Foreskin fibroblast (primary cell): ENCODE measurements at places on chromosomes 3 and 15.

DNA sequence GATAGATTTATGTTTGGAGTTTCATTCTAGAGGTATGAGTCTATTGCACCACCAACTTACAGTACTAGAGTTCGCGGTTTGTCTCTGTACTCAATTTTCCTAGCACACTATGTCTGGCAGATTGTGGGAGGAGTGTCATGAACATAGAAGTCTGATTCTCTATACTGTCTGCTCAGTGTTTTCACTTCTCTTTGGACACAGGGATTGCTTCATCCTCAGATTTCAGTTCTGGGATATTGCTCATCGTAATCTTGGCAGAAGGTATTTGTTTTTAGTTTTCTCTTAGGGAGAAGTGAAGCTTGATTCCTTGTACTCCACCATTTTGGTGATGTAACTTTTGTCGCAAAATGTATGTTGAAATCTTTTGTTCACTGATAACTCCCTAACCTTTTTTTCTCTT, 27.8 kb upstream of the AZI2 start:
- DNase-seq: peak; percentile 14

DNA sequence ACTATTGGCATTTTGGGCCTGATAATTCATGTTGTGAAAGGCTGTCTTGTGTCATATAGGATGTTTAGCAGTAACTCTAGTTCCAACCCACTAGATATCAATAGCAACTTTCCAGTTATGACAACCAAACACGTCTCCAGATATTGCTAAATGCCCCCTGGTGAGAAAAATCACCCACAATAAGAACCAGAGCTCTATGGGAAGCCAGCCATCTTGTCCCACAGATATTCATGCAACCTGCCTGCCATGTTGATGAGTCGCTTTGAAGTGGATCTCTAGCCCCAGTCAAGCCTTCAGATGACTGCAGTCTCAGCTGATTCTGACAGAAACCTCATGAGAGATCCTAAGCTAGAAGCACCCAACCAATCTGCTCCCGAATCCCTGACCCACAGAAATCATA, 5.6 kb upstream of the TNIK start:
- DNase-seq: no peak

- DNase-seq: no peak
These were observed 1003.9 kb upstream of the CFAP20DC start for GRCh38 chr3:60053526-60054265.

DNA sequence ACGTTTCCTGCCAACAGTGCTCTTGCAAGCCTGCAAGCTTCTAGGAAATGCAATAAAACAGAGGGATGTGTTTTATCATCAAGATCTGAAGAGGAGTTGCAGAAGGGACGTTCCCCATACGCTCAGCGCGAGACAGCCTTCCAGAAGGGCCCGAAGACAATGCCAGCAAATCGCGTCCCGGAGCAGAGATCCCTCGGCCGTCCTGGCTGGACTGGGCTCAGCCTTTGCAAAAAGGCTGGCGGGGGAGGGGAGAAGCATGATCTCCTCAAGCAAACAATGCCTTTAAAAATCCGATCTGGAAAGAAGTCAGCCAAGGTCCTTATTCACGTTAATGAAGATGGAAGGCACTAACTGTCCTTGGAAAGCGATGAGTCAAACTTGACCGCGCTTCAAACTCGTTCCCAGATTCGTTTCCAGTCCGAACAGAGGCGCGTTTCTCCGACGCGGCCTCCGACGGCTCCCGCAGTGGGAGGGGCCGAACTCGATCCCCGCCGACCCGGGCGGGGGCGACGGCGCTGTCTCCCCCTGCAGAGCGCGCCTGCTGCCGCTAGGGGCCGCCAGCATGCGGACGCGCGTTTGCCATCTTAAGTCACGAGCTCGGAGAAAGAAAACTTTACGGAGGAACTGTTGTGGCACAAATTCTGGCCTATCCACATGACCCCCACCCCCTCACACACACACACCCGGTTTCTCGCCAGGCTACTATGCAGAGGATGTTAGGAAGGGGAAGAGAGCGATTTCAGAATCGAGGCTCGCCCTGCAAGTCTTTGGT, 5.5 kb downstream of the BCL6 start:
- DNase-seq: peak; percentile 93

GRCh38 chr3:62823461-62824050, 51.7 kb downstream of the CADPS start:
- no peak for DNase-seq

DNA sequence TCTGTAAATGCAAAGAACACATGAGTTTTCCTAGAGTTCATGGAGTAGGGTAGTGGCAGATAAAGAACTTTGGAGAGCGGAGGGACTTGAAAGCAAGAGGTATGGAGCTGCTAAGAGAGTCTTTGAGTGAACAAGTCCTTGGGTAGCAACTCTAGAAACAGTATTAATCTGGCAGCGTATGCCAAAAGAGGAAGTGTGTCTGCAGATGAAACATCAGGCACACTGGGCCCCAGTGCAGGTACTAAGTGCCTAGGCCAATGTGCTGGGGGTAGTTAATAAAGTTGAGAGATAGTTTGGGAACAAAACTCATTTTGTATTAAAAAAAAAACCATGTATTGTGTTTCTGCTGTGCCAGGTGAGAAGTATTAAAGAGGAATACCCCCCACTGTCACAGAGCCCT, 223.0 kb upstream of the STRIT1 start:
- no peak for DNase-seq
